ENCODE measurements at places on chromosomes 5 and 9. TPM values are rescaled to one million over a fixed set of nuclear protein-coding genes. Genes with fewer than 3 reads are reported as not detected.

DNA sequence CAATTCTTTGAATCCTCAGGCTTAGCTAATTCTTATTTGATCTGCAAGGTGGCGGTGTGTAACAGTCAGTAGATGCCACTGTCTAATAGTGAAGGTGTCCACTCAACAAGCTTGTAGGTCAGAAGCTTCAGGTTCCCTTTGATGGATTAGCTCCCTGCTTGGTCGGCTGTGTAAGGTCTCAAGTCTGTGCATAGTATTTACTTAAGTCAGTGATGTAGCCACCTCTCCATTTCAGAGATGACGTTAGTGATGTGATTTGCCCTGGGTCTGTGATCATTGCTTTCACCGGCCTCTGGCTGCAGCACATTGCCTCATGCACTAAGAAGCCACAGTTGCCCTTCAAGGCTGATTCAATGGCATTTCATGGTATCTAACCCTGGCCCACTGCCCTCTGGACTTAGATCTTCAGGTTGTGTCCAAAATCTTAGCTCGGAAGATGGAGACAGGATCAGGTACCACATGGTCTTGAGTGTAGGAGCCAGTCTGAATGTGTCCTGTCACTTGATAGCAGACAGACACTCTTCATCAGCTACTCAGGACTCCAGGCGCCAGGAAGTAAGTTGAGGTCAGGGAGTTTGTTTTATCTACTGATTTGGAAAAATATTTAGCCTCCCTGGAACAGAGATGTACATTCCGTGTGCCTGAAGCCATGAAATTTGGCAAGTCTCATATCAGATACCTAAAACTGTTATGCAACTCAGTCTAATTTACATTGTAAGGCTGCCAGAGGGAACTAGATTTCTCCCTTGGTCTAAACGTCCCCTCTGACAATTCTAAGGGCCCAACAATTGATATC lies 42.9 kb downstream of the SUB1 start:
- H3K27ac ChIP-seq: no peak overlapping the region
- H3K4me3 ChIP-seq: no peak overlapping the region
- H3K27me3 ChIP-seq: peaks cover 31% of the 10 kb centered on the region
- no peak for DNase-seq

TAS2R1 gene
- not detected for total RNA-seq

- H3K27me3 ChIP-seq: peaks cover 33% of the 10 kb centered on the region
- peaks cover 5% of the 10 kb centered on the region for H3K36me3 ChIP-seq
- H3K27ac ChIP-seq: no peak overlapping the region
- peaks cover 3% of the 10 kb centered on the region for H3K4me1 ChIP-seq
- DNase-seq: no peak
Observed at GRCh38 chr5:173721601-173722232, 105.3 kb upstream of the BOD1 start.

PALM2AKAP2 gene
- total RNA-seq: not detected

DNA sequence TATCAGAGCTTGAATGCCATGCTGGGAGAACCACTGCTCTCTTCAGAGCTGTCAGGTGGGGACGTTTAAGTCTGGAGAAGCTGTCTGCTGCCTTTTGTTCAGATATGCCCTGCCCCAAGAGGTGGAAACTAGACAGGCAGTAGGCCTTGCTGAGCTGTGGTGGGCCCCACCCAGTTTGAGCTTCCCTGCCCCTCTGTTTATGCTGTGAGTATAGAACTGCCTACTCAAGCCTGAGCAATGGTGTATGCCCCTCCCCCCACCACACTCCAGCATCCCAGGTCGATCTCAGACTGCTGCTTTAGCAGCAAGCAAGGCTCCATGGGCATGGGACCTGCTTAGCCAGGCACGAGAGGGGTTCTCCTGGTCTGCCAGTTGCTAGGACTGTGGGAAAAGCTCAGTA lies 362.3 kb downstream of the FAM170A start:
- no peak for DNase-seq
- no peaks in the 10 kb centered on the region for H3K4me1 ChIP-seq
- H3K27ac ChIP-seq: no peak overlapping the region
- H3K4me3 ChIP-seq: no peak overlapping the region
- H3K36me3 ChIP-seq: no peaks in the 10 kb centered on the region
